HepG2 (cell line): ENCODE measurements at places on chromosomes 2 and 18. TPM values are rescaled to one million over a fixed set of nuclear protein-coding genes. Genes with fewer than 3 reads are reported as not detected.

DNA sequence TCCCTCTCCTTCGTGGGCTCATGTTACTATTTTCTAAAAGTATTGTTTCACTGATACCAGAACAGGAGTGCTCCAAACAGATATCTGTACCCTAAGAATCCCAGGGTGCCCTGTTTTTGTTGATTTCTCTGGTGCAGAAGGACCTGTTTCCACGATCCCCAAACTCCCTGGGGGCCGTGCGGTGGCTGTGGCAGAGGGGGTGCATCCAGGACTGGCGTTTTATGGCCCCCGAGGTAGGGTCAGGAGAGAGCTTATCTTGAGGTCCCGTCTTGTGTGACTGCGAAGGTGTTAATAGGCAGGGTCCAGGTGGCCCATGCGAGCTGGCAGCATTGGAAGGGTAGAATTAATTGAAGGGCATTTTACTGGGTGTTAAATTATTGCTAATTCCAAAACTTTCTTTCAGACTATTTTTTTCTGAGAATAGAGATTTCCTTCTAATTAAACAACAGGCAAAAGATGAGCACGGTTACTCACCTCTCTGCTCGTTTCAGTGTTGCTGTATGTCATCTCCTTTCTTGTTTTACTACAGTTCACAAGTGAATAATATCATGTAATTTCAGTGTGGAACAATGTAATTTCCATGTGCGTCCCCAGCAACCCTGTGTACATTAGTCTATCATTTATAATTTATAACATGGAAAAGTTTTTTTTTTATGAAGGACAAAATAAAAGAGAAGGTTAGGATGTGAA, 8.2 kb downstream of the TWIST2 start:
- no peak for DNase-seq

The BABAM2 gene
- 24.9 and 34.8 TPM in 2 replicates for total RNA-seq

The CIB4 gene
- not detected in 2 replicates for total RNA-seq

The STPG4 gene
- 0.15 TPM in 2 replicates for total RNA-seq

DNA sequence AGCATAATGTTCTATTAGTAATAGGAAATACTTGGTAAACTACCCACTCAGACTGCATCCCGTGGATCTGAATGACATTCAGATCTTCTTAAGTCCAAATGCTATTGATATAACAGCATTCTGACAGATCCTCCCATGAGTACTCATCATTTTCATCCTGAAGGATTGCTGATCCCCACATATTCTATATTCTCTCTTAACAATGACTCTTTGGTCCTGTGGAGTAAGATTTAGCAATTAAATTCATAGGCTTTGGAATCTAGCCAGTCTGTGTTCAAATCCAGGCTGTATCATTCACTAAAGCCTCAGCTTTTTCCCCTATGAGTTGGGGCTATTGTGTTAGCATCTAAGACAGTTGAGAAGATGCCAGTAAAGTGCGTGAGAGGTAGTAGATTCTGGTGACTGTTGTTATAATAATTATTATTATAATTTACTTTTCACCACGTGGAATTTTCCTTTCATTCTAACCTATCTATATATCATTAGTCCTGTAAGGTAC, 591.3 kb upstream of the SYT4 start:
- no peak for DNase-seq

GRCh38 chr18:23910032-23910431, 104.5 kb upstream of the TTC39C start:
- no peak for DNase-seq

- no peak for DNase-seq
These were observed 4.8 kb downstream of the MC2R start for GRCh38 chr18:13910501-13910900.

- no peak for DNase-seq
These were observed 131.2 kb upstream of the RMP24 start for GRCh38 chr18:35841283-35841682.

- no peak for DNase-seq
These were observed 126.0 kb upstream of the ACVR2A start for GRCh38 chr2:147718831-147719230.
